Placental pericyte (primary cell): ENCODE measurements at places on chromosomes 12 and 14. TPM values are rescaled to one million over a fixed set of nuclear protein-coding genes. Genes with fewer than 3 reads are reported as not detected.

The B3GNT4 gene
- total RNA-seq: 0.14 and 0.22 TPM in 2 replicates

The CRIP1 gene
- total RNA-seq: 5.3 and 7.3 TPM in 2 replicates

The OTX2 gene
- not detected in 2 replicates for total RNA-seq

The FAM181A gene
- not detected in 2 replicates for total RNA-seq

The NPFF gene
- total RNA-seq: not detected in 2 replicates

The NOC4L gene
- 17.9 and 29.2 TPM in 2 replicates for total RNA-seq

The LRRIQ1 gene
- total RNA-seq: 0.29 TPM in 1 of 2 replicates, not detected in the other

The NT5DC3 gene
- 10.9 and 12.9 TPM in 2 replicates for total RNA-seq

The CLEC1B gene
- not detected in 2 replicates for total RNA-seq

The BMP4 gene
- total RNA-seq: 18.9 and 29.1 TPM in 2 replicates

The RNU4-1 gene
- total RNA-seq: under 0.01 TPM in 2 replicates
